ENCODE measurements at places on chromosomes 6 and 20.

DNA sequence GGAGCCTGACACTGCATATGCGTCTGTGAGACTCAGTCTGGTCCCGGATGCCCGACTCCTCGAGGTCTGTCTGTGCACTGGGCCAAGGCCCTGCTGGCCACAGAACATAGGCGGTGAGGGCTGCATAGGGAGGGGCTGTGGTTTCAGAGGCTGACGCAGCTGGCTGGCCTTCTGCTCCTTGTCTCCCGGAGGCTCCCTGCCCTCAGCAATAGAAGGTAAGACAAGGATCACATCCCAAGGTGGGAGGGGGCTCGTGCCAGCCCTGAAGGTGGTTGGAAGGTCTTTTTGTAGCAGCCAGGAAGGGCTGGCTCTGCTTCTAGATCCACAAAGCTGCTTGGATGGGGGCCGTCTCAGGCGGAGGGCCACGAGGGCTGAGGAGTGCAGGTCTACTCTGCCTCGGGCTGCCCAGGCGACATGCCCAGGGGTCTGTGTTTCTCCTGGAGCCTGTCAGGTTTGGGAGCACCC lies 239.8 kb upstream of the SULF2 start:
- DNase-seq, result no peak

DNA sequence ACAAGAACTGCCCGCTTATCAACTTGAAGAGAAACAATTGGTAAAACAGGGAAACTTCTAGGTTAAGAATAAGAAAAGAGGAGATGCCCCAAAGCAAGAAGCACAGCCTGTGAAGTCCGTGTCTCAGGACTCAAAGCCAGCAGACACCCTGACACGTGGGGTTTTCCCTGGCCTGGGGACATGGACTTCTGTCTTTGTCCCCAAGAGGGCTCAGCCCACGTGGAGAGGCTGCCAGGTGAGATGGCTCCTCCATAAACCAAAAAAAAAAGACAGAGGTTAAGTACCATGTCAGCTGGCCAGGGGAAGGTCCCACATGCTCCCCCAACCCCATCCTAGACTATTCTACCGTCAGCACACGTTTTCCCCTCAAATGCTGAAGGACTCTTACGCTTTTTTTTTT lies 9.9 kb downstream of the SERPINB6 start:
- DNase-seq, result no peak

DNA sequence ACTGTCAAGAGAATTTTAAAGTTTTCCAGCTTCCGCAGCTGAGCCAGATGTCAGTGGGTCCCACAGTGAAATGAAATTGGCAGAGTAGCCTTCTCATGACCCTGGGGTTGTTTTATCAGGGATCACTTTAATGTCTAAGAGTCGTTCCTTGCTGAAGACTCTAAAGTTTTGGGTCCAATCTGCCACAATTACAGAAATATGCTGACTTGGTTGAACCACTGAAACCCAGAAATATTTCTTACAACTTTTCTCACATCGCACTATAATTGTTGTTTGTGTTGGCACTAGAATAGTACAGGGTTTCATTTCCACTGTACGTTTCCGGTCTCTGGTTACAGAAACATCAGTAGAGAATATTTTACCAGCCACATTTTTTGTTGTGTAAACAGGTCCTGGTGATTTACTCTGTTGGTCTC lies 109.0 kb downstream of the HMGCLL1 start:
- no peak for DNase-seq

DNA sequence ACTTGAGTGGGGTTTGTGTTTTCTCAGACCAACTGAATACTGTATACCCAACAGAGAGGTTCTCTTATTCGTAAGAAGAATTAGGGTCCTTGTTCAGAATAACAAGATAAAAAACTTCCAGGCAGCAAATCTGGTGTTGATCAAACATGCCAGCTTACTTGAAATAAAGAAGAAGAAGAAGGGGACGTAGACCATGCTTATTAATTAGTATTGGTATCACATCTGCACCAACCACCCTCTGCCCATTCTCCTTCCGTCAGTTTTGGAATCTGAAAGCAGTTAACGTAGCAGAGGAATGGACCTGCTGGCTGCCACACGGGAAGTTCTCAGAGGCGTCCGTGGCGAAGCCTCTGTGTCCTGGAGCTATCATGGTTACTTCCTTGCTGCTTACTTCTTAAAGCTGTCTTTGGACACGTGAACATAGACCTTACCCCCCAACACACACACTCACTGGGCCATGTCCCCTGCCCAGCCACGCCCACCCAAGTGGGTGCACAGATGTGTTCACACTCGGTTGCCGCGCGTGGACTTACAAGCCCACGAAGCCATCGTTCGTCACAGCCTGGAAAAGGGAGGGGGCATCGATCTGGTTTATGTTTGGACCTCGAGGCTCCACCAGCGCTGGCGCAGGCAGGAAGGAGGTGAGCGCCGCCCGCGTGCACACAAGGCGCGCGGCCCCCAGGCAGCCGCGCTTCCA lies 4.1 kb upstream of the DLL1 start:
- DNase-seq, result no peak

All from activated T-cell treated with anti-CD3 and anti-CD28 coated beads, Interleukin-2, amount 50 U/mL, for 48 hours (primary cell).